Activated CD4-positive, alpha-beta T cell treated with anti-CD3 and anti-CD28 coated beads, Interleukin-2, amount 10 ng/mL, durations not matched to agents 24 days and 14 days (primary cell): ENCODE measurements at places on chromosomes 1 and 21. TPM values are rescaled to one million over a fixed set of nuclear protein-coding genes. Genes with fewer than 3 reads are reported as not detected.

Gene AGMAT
- total RNA-seq = 31.0 and 31.5 TPM in 2 replicates

DNA sequence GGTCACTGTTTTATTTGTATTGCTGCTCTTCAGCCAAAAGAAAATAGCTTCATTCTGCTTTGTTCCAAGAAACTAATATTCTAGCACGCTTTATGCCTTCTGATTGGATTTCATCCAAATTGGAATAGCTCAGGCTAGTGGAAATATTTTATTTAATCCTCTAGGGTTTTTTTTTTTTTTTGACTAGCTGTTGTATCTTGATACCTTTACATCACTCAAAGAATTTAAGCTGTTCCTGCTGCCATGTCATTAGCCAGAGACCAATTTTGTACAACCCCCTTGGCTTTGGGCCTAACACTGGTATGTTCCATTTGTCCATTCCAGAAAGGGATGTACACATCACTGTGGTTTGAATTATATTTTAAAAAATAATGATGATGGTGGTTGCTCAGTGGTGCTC, 103.0 kb downstream of the DISC1 start:
- DNase-seq = no peak
- no peaks in the 10 kb centered on the region for H3K36me3 ChIP-seq
- no peak overlapping the region for H3K4me3 ChIP-seq
- peaks cover 5% of the 10 kb centered on the region for H3K4me1 ChIP-seq

DNA sequence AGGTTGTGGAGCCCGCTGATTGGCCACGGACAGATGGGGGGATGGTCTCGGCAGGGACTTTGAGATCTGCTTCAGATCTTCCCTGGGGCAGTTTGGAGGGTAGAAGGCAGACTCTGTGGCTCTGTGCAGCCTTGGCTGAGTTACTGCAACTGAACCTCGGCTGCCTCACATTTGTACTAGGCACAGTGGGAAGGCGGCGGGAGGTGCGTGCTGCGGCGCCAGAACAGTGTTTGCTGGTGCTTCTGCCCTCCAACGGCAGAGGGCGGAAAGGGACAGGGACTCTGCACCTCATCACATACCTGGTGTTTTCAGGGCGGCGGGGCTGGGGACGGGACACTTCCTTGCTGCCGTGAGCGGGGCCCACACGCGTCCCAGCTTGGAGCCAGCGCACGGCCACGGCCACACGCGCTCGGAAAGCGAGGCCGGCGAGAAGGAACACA, 26.2 kb downstream of the SLC66A1 start:
- no peak for DNase-seq
- no peak overlapping the region for H3K27ac ChIP-seq
- H3K4me1 ChIP-seq = peaks cover 17% of the 10 kb centered on the region
- no peak overlapping the region for H3K4me3 ChIP-seq

DNA sequence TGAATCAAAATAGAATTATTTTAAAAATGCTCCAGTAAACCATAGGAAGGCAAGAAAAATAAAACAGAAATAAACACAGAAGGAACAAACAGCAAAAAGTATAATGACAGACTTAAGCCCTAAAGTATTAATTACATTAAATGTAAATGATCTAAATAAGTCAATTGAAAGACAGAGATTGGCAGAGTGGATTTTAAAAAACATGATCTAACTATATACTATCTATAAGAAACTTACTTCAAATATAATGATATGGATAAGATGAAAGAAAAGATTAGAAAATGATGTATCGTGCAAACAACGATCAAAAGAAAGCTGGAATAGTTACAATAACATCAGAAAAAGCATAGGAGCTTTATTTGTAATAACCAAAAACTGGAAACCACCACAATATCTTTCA, 90.8 kb downstream of the CAMK2N1 start:
- H3K27me3 ChIP-seq = peaks cover 27% of the 10 kb centered on the region
- no peaks in the 10 kb centered on the region for H3K36me3 ChIP-seq
- DNase-seq = no peak
- H3K4me3 ChIP-seq = no peak overlapping the region
- no peaks in the 10 kb centered on the region for H3K4me1 ChIP-seq

Gene ACTL8
- not detected in 2 replicates for total RNA-seq

DNA sequence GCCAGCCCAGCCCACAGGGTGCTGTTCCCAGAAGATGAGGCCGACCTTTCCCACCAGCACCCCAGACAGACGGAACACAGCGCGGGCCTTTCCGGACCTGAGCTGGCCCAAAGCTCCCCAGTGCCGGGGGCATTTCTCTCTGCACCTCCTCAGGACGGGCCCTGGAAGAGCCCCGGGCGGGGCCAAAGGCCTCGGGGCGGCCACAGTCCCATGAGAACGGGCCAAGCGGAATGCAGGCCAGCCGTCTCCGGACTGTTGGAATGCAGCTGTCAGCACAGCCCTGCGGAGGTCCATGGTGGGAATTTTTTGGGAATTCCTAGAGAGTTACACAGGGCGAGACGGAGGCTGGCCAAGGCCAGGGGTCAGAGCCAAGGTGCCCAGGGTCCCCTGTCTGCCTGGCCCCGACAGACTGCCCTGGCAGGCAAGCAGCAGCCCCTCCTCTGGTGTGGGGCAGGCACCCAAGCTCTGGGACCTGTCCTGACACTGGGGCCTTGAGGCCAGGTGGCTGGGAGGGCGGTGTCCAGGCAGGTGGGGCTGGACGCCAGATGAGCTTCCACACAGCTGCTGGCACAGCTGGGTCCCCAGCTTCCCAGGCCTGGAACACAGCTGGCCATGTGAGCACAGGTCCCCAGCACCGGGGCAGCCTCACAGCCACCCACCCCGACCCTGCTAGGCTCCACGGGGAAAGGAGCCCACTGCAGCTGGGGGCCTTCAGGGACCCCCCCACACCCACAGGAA, 63.0 kb downstream of the MEGF6 start:
- no peaks in the 10 kb centered on the region for H3K36me3 ChIP-seq
- DNase-seq = no peak
- H3K27me3 ChIP-seq = no peaks in the 10 kb centered on the region
- H3K4me1 ChIP-seq = no peaks in the 10 kb centered on the region

GRCh38 chr1:64848803-64849202, 103.9 kb downstream of the RAVER2 start:
- peaks cover 59% of the 10 kb centered on the region for H3K36me3 ChIP-seq
- H3K27ac ChIP-seq = no peak overlapping the region
- DNase-seq = no peak
